NCI-H510A treated with DMSO at 0.1 percent for 48 hours (cell line): ENCODE measurements at places on chromosomes 2 and 18.

DNA sequence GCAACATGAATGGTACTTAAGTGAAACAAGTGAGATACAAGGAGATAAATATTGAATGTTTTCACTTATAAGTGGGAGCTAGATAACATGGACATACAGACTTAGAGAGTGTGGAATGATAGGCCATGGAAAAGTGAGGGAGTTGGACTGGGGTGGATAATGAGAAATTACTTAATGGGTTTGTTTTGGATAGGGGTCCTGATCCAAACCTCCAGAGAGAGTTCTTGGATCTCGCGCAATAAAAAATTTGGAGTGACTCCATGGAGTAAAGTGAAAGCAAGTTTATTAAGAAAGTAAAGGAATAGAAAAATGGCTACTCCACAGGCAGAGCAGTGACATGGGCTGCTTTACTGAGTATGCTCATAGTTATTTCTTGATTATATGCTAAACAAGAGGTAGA is 508.9 kb downstream of the CNTNAP5 start:
- no peak for DNase-seq

- DNase-seq = no peak
Observed at GRCh38 chr18:25349926-25350487, 2.0 kb downstream of the ZNF521 start.

DNA sequence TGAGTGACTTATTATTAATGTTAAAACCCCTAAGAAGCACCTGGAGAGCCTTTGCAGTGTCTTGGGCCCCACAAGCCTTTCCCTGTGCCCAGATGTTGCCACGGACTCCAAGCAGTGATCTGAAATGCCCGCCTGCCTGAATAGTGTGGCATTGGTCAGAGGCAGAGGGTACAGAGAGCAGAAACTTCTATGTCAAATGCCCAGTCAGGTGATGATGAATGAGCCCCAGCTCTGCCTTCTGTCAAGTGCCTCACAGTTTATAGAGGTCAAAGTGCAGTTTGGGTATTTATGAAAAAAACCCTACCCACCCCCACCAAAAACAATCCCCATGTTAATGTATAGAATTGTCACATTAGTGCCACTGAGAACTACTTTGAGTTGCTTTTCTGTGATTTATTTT is 170.0 kb upstream of the SIX3 start:
- DNase-seq = no peak

DNA sequence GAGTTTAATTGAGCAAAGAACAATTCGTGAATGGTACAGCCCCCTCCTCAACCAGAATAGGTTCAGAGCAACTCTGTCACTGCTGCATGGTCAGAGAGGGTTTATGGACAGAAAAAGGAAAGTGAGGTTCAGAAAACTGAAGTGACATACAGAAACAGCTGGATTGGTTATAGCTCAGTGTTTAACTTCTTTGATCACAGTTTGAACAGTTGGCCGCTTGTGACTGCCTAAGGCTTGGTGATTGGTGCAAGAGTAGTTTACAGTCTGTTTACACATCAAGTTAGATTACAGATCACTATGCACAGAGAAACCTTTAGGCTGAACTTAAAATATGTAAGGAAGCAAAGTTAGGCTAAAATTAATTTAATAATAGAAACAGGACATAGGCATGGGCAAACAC is 459.2 kb downstream of the KCNJ3 start:
- DNase-seq = no peak

GRCh38 chr18:10949655-10950054 is 199.7 kb downstream of the PIEZO2 start:
- no peak for DNase-seq

- peak; percentile 17 for DNase-seq
Observed at GRCh38 chr2:207164006-207164831, 1.5 kb downstream of the KLF7 start.

DNA sequence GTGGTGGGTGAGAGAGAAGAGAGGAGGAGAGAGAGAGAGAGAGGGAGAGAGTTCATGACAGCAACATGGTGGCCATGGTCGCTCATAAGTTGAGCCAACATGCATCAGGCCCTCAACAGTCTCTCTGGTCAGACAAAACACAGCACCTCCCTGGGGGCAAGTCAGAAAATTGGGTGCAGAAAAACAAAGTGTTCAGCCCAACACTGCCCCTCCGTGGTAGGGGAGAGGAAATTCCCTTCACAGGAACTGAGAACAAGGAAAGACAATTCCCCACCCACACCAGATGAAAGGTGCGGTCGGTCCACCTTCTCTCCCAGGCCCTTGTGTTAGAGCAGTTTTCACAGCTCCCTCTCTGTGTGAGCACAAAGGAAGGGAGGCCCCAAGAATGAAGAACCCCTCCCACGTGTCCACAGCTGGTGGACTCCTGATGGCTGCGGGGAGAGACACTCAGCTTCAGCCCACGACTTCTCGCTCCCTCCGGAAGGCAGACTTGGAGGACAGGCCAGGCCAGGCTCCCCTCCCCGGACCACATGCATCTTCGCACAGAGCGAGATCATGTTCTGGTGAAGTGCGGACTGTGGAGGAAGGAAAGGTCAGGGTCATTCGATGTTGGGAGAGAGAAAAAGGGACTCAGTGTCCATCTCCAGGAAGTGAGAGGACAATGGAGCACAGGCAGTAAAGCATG is 181.7 kb downstream of the ANAPC1 start:
- DNase-seq = peak; percentile 40

- no peak for DNase-seq
Observed at GRCh38 chr2:209761566-209761965, 10.1 kb upstream of the UNC80 start.

DNA sequence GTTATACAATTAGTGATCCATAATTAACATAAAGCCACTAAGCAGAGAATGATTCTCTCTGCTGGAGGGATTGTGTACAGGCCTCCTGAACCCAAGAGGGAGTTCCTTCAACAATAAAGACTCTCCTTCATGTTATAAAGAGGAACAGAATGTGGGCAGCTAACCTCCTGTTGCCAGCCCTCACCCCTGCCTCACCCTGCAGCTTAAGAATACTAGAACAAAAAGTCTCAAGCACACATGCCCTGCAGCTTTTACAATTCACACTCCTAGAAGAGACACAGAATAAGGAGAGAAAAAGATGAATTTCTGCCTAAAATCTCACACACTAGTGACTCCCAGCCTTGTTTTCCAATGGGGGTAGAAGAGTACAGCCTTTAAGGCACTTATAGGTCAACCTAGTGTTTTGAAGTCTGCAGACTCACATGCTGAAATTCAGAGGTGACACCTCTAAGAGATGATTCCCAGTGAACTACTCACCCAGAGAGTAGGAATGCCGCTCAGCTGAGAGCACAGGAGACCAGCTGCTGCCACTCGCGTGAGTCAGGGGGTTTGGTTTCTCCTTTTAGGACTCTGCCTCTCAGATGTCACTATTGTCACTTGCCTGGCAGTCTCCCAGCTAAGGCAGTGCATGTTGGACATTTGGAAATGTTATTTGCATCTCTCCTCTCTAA is 32.5 kb upstream of the IL1RL1 start:
- no peak for DNase-seq

DNA sequence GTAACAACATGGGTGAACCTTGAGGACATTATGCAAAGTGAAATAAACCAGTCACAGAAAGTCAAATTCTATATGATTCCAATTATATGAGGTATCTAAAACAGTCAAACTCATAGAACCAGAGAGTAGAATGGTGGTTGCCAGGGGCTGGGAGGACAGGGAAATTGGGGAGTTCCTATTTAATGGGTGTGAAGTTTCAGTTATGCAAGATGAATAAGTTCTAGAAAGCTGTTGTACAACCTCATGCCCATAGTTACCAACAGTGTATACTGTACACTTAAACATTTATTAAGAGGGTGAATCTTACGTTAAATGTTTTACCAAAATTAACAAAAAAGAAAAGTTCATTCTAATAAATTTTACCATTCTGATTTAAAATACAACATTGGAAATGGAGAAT is 92.7 kb upstream of the WDSUB1 start:
- DNase-seq = no peak

DNA sequence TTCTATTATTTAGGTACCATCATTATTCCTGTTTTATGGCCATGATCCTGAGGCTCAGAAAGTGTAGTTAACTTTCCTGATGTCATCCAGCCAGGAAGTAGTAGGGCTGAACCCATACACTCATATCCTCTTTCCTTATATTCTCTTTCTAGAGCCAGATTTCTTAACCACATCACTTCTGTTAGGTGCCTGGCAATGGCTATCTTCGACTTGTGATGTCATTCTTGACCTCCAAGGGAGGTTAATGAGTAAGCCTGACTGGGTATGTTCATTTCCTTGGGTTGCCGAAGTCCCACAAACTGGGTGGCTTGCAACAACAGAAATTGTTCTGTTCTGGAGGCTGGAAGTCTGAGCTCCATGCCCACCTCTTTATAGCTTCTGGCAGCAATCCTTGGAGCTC is 43.4 kb downstream of the ITGB6 start:
- no peak for DNase-seq

GRCh38 chr2:64928813-64929212 is 60.4 kb upstream of the SLC1A4 start:
- DNase-seq = no peak

- peak; percentile 69 for DNase-seq
Observed at GRCh38 chr2:148552675-148553331, 91.7 kb upstream of the EPC2 start.

DNA sequence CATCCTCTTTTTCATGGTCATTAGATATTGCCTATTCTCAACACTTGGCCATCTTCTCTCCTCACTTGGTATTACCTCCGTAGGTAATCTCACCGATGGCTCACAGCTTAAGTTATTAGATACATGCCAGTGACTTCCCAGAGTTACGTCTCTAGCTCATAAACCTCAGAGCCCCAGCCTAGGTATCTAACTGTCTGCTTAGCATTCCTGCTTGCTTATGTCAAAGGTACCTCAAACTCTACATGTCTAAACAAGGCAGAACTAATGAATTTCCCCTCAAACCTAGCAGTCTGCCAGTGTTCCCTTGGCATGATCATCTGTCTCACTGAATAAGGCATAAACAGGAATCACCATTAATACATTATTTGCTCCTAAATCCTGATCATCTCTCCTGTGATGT is 27.7 kb upstream of the ZNF638 start:
- no peak for DNase-seq

GRCh38 chr18:2223849-2224248 is 347.5 kb downstream of the METTL4 start:
- no peak for DNase-seq

DNA sequence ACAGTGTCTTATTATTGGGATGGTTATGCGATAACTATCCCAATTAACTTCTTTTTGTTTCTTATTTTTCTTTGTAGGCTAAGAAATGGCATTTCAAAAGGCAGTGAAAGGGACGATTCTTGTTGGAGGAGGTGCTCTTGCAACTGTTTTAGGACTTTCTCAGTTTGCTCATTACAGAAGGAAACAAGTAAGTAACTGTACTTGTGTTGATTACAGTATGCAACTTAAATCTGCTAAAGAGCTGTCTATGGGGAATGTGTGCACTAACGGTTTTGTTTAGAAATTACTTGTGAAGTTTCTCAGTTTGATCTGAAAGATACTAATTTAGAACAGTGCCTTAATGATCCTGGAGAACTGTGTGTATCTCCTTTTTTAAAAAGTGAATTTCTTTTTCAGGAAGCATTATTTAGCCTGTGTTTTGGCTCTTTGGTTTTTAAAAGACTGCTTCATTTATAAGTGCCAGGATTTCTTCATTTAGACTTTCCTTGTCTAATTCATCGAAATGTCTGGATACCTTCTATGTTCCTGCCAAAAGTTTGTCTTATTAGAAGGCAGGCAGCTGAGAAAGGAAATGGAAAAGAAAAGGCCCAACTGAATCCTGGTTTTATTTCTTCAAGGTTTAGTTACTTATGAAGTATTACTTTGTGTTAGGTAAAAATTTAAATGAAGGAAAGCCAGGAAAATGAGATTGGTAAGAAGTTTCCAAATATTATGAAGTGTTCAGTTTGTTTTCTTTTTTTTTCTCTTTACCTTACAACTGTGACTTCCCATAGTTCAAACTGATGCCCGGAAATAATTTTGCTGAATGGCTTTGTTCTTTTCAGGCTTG is 40.1 kb downstream of the GPD2 start:
- DNase-seq = no peak

GRCh38 chr2:27771548-27772335 is at the start of gene MRPL33:
MRPL33 (plus strand) TSS chr2:27771719; CDS start chr2:27771778, 59 bp downstream.
- peak; percentile 86 for DNase-seq

- no peak for DNase-seq
Observed at GRCh38 chr2:234448506-234449184, 48.2 kb downstream of the ARL4C start.

DNA sequence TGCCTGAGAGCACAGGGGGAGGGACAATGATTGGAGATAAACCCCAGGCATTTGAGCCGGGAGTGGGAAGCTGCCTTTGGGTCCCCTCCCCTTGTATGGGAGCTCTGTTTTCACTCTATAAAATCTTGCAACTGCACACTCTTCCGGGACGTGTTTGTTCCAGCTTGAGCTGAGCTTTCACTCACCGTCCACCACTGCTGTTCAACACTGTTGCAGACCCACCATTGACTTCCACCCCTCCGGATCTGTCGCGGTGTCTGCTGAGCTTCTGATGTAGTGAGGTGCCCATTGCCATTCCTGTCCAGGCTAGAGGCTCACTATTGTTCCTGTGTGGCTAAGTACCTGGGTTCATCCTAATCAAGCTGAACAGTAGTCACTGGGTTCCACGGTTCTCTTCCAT is 231.6 kb upstream of the CWC22 start:
- no peak for DNase-seq

DNA sequence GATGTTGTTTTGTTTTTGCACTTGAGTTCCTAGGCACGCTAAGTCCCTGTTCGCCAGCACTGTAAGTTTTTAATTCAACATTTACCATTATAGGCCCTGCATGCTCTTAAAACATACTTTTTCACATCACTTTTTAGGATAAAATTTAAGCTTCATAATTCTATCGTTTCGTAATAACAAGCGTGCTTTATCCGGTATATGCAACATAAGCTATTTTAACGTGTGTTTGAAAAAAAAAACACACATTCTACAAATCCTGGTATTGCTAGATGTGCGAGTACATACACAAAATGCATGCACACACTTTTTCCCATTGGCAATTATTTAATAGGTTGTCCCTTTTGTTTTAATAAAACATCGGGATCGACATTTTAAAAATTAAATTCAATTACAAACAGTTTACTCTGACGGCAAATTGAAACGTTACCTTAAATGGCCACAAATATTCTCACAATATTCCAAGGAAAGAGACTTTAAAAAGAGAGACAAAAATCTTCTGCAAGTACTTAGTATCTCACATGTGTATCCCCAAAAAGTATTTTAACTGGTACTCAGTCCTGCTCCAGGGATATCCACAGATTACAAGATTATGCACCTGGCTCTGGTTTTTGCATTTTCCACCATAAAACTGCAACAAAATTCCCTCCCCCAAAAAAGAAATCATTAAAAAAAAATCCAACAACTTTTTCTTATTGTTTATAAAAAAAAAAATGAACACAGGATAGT is 1.0 kb upstream of the TCF4 start:
- peak; percentile 46 for DNase-seq

GRCh38 chr2:36564377-36564930 is 33.5 kb downstream of the FEZ2 start:
- no peak for DNase-seq

DNA sequence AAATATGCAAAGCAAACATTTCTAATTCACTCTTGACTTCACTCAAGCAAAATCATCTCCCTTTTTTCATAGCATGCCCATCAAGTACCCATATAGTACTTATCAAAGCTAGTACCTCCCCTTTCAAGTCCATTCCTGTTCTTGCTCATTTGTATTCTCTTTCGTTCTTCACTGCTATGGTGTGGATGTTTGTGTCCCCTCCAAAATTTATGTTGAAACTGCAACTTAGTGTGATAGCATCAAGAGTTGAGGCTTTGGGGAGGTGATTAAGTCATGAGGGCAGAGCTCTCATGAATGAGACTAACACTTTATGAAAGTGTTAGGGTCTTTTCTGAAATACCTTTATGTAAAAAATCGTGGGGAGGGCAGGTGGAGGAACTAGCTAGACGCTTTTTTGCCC is 52.9 kb downstream of the RNU4ATAC start:
- no peak for DNase-seq
